ENCODE measurements at places on chromosomes 13 and 19. TPM values are rescaled to one million over a fixed set of nuclear protein-coding genes. Genes with fewer than 3 reads are reported as not detected.

DNA sequence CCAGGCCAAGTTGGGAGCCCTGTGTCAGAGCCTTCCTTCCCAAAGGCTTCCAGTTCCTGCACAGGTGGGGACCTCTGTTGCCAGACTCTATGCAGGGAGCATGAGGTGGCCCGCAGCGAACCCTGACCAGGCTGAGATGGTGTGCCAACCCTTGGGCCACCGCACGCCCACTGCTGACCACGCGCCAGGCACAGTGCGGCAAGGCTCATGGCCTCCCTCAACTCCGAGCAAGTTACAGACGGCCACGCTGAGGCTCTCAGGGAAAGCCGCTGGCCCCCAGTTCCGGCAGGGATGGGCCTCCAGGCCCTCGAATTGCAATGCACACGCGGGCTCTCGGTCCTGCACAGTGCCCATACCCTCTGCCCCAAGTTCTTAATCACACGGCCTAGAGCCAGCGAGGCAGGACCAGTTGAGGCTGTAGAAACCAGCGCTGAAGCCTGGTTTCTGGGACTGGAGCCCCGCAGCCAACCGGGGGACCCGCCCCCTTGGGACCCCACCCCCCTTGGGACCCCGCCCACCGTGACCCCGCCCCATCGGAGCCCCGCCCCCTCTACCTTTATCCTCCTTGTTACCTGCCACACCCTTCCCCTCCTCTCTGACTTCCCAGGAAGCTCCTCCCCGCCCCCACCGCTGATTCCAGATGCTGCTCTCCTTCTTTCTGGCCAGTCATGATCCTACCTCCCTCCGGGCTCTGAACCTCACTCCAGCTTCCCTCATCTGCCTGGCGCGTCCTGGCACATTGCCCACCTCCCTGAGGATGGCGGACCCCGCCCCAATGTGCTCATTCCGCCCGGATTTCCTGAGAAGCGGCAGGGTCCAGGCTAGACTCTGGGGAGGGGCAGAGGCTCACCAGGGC, 6.0 kb downstream of the PEX11G start:
- H3K4me3 ChIP-seq: no peak overlapping the region
- peaks cover 7% of the 10 kb centered on the region for H3K4me1 ChIP-seq
- DNase-seq: no peak
- H3K36me3 ChIP-seq: no peaks in the 10 kb centered on the region
- H3K27me3 ChIP-seq: no peaks in the 10 kb centered on the region

DNA sequence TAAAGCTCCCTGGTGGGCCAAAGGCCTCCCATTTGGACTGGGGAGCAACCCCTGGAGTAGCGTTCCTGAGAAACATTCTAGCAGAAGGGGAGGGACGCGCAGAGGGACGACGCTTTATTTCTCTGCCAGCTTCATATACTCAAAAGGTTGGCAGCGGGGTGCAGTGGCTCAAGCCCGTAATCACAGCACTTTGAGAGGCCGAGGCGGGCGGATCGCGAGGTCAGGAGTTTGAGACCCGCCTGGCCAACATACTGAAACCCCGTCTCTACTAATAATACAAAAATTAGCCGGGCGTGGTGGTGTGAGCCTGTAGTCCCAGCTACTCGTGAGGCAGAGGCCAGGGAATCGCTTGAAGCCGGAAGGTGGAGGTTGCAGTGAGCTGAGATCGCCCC, 16.8 kb downstream of the RB1 start:
- no peaks in the 10 kb centered on the region for H3K27me3 ChIP-seq
- no peaks in the 10 kb centered on the region for H3K36me3 ChIP-seq
- H3K4me3 ChIP-seq: peak overlapping the region; percentile 57

The CD209 gene
- 0.28 TPM for total RNA-seq

GRCh38 chr13:95723438-95723837, 46.5 kb downstream of the DNAJC3 start:
- no peak for DNase-seq
- H3K27ac ChIP-seq: no peak overlapping the region
- no peaks in the 10 kb centered on the region for H3K27me3 ChIP-seq
- no peaks in the 10 kb centered on the region for H3K36me3 ChIP-seq

GRCh38 chr13:46170687-46171086, 11.3 kb downstream of the LCP1 start:
- peak overlapping the region; percentile 8 for H3K27ac ChIP-seq
- no peak for DNase-seq
- peaks cover 99% of the 10 kb centered on the region for H3K4me1 ChIP-seq
- H3K36me3 ChIP-seq: peaks cover 18% of the 10 kb centered on the region
- no peaks in the 10 kb centered on the region for H3K27me3 ChIP-seq

The KANK3 gene
- total RNA-seq: 1.1 TPM

DNA sequence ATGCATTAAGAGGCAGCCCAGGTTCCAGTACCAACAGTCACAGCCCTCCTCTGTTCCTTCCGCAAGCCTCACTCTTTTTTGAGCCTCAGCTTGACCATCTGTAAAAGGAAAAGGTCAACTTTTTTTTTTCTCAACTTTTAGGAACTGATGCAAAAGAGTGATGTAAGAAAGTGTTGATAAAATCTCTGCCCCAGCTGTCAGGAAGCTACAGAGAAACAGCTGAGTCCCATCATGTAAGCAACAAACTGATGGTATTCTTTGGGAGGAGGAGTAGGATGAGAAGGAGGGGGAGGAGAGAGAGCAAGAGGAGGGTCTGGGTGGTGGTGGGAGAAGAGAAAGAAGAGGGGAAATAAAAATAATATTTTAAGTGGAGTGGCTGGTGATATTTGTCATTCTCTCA, 233.9 kb upstream of the TSHZ3 start:
- H3K27ac ChIP-seq: no peak overlapping the region
- no peak overlapping the region for H3K4me3 ChIP-seq
- no peaks in the 10 kb centered on the region for H3K4me1 ChIP-seq

DNA sequence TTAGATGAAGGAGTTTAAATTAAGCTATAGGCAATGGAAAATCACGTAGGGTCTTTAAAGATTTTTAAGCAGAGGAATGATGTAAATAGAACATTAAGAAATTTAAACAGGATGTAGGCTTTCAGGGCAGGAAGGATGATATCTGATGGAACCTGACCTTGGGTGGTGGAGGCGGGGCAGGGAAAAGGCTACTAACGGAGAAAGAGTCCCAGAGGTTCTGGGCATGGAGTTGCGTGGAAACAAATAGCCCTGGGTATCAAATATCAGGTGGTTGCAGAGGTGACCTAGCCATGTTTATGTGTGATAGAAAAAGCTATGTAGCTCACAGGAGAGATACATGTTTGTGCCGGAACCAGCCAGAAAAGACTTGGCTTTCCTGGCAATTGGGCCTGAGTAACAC, 7.8 kb upstream of the CDK8 start:
- H3K4me3 ChIP-seq: no peak overlapping the region
- H3K27ac ChIP-seq: no peak overlapping the region
- no peak for DNase-seq
- H3K36me3 ChIP-seq: no peaks in the 10 kb centered on the region
- H3K27me3 ChIP-seq: no peaks in the 10 kb centered on the region
- no peaks in the 10 kb centered on the region for H3K4me1 ChIP-seq

GRCh38 chr13:60331249-60332012, 65.6 kb upstream of the TDRD3 start:
- no peak for DNase-seq
- H3K36me3 ChIP-seq: no peaks in the 10 kb centered on the region
- no peak overlapping the region for H3K4me3 ChIP-seq
- H3K27me3 ChIP-seq: no peaks in the 10 kb centered on the region
- no peak overlapping the region for H3K27ac ChIP-seq

The KLK13 gene
- not detected for total RNA-seq

- H3K27me3 ChIP-seq: no peaks in the 10 kb centered on the region
- no peaks in the 10 kb centered on the region for H3K36me3 ChIP-seq
- H3K4me1 ChIP-seq: peaks cover 49% of the 10 kb centered on the region
- no peak overlapping the region for H3K27ac ChIP-seq
- no peak for DNase-seq
Measured at GRCh38 chr13:46598140-46598819, 45.3 kb downstream of the LRCH1 start.

Measured in CD8-positive, alpha-beta memory T cell (primary cell).